Glomerular endothelial cell (primary cell): ENCODE measurements at places on chromosomes 6 and 20. TPM values are rescaled to one million over a fixed set of nuclear protein-coding genes. Genes with fewer than 3 reads are reported as not detected.

- DNase-seq, result no peak
These were observed 90.5 kb downstream of the SYNJ2 start for GRCh38 chr6:158072083-158072721.

- no peak for DNase-seq
These were observed 52.7 kb upstream of the STX16 start for GRCh38 chr20:58598211-58599015.

DNA sequence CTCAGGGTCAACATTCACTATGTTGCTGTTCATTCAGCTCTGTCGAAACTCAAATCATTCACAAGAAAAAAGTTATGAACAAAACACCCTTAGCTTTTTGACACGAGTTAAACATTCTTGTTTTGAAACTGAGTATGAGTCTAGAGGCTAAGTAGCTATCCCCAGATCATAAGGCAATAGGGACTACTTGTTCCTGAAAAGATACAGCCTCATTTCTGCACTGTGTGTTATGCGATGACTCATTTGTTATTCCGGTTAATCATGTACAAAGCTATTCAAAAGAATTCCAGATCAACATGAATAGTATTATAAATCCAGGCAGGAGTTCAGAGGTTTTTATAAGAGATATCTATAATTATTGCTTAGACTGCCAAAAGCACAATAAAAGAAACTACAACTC is 908.0 kb downstream of the QKI start:
- DNase-seq, result peak; percentile 88

GRCh38 chr6:96786336-96786735 is 50.9 kb downstream of the GPR63 start:
- no peak for DNase-seq

DNA sequence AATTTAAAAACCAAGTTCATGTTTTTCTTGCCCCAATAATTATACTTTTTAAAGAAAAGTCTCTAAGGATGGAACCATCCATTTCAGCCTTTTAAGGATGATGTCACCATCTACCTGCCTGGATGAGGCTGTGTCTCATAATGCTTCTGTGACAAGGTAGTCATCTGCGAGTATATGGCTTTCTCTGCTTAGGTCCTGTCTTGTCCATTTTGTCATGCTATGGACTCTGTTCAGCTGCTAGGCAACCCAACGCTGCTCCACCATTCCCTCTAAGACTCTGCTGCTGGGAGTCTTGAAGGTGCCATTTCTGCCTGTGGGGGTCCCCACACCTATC is 459.8 kb upstream of the RUNX2 start:
- no peak for DNase-seq

- DNase-seq, result no peak
These were observed 3.6 kb downstream of the BPI start for GRCh38 chr20:38307371-38308046.

GRCh38 chr6:105272786-105273185 is 93.0 kb upstream of the POPDC3 start:
- DNase-seq, result no peak

GRCh38 chr20:53302695-53303412 is 290.8 kb downstream of the ZNF217 start:
- no peak for DNase-seq

DNA sequence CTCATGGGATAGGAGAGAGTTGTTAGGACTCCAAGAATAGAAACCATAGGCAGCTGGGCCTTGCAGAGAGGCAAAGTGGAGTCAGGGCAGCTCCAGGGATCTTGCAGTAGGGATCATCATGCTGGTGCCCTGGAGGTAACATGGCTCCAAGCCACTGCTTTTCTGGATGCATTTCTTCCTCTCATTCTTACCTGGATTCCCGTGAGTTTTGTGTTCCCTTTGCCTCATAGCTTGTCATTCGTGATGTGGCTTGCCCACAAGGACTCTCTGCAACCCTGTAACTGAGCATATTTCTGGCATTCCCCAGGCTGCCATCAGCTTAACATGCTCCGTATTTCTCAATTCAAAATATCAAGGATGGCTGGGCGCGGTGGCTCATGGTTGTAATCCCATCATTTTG is 5.3 kb downstream of the NHLRC1 start:
- no peak for DNase-seq

GRCh38 chr20:47868236-47868635 is 83.0 kb upstream of the SULF2 start:
- no peak for DNase-seq

GRCh38 chr6:125954735-125955339 is 1.7 kb upstream of the HINT3 start:
- DNase-seq, result no peak

DNA sequence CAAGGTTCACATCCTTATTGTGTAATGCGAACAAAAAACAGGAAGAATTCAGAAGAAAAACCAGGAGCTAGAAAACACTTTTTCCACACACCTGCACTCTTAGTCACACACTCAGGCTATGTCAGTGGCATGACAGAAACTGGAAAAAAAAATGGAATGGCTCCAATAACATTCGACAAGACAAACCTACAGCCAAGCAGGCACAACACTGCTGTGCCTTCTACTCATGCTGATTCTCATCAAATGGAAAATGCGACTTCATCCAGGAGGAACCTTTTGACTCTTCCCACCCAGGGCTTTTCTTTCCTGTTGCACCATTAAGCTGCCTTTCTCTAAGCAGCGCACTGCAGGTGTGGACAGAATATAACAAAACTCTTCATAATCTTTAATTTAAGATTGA is 163.2 kb upstream of the BTBD3 start:
- DNase-seq, result no peak

DNA sequence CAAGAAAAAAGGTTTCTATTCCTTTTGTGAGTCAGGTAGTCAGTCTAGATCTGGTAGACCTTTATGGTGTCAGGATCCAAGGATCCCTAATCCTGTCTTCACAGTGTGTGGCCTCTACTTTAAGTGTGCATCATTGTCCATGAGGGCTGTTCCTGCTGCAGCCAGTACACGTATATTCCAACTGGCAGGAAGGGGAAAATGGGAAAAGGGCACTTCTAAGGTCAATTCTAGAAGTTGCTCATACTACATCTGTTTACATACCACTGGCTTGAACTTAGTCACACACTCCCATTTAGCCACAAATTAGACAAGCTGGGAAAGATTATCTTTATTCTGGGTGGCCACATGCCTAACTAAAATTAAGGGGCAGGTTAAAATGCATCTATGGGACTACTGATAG is 9.7 kb upstream of the MMS22L start:
- no peak for DNase-seq

- DNase-seq, result no peak
These were observed 12.6 kb downstream of the SYNJ2 start for GRCh38 chr6:157994125-157994795.

DNA sequence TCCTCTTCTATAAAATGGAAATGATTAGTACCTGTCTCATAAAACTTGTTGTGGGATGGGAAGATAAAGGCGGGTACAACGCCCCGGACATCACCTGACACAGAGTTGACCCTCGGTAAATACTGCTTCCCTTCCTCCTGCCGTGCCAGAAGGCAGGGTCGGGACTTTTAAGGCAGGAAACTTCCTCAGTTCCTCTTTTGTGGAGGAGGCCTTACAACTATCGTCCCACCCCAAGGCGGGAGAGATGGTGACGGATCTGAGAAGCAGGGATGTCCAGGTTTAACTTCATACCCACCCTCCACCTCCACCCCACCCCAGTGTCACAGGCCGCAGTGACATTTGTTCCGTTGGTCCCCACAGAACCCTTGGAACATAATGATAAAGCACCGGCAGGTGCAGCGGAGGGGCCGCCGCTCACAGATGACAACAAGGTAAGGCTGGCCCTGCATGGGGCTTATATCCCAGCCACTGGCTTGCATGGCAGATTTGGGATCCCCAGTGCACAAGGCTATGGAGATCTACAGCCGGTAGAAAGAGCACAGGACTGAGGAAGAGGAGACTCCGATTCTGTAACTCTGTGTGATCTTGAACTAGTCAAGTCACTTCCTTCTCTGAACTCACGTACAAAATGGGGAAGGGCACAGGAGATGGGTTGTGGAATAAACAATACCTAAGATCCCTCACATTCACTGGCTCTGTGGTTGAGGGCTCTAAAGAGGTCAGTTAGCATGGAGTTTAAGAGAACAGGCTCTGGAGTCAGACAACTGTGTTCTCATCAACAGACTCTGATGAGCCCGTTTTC is 764 bp downstream of the DNTTIP1 start:
- DNase-seq, result no peak

DNA sequence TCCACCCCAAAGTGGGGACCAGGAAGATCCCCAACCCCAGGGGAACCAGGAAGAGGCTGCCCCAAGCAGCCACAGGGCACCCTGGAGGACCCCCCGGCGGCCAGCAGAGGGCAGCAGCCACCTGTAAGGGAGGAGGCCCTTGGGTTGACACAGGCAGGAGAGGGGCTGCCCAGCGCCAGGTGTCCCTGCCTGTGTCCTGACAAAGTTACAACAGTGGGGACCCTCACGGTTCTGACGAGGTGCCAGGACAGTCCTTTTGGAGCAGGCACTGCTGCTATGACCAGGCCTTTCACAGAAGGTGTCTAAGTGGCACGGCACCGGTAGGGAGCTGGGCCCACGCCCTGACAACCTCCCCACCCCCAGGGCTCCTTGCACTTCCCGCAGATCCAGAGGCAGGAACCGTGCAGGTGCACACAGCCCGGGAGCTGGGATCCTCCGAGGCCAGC is 176.7 kb downstream of the BMP7 start:
- DNase-seq, result no peak

DNA sequence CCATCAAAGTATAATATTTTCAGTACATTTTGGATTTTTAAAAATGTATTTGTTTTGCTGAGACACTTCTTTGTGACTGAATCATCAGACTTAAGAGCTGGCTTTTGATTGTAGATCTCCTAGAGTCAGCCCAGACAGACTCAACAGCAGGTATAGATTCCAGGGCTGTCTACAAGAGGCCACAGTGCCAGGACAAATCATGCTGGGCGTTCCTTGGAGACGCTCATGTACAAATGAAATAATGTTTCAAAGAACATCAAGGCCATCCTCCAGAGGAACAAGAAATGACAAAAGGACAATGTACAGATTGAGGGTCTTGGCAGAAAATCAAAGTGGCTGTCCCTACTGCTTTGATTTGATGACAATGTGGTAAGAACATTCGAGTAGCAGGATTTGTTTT is 369.3 kb downstream of the GRIK2 start:
- DNase-seq, result no peak

- DNase-seq, result no peak
These were observed 574.3 kb downstream of the COL12A1 start for GRCh38 chr6:74631564-74631963.

DNA sequence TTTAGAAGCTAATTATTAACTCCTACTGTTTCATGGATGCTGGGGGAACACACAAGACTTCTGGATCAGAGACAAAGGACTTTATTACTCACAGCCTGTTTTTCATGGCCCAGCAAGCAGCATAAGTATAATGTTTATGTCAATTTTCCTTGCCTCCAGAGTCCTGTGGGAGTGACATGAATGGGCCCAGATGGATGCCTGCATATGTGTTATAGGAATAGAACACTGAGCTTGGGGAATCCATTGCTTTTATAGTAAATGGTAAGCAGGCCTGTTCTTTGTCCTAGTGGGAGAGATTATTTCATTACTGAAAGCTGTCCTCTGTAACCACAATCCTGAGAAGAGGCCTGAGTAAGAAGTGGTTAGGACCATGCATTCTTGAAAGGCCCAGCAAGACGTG is 25.6 kb downstream of the BLTP3A start:
- no peak for DNase-seq

DNA sequence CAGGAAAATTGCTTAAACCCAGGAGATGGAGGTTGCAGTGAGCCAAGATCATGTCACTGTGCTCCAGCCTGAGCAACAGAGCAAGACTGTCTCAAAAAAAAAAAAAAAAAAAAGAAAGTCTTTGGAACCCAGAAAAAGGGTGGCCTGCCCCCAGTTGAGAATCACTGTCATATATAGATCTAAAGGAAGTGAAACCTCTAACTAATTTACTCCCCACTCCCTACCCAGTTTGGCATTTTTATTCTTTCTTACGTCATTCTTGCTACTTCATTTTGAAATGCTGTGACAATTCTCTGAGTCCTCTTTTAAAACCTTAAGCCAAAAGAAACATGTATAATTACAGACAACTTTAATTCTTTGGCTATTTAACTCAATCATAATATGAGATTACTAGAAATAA is 254.8 kb downstream of the CDC5L start:
- no peak for DNase-seq

Gene AIF1
- not detected in 2 replicates for total RNA-seq

Gene PFDN6
- total RNA-seq, result 34.1 and 40.8 TPM in 2 replicates

Gene DLL1
- 2.9 and 10.7 TPM in 2 replicates for total RNA-seq

Gene SLC35F1
- total RNA-seq, result not detected in 2 replicates

Gene ZNF391
- total RNA-seq, result 0.53 and 1.3 TPM in 2 replicates

Gene SLC22A3
- 0.58 and 0.70 TPM in 2 replicates for total RNA-seq

Gene CHRNA4
- not detected in 2 replicates for total RNA-seq

Gene CLPSL2
- not detected in 2 replicates for total RNA-seq
